Nephron progenitor cell (in vitro differentiated cells): ENCODE measurements at places on chromosomes 7 and 10.
A peak's percentile ranks its signal among the peaks of the same experiment; 100 is the strongest.

- H3K27me3 ChIP-seq, result peaks cover 4% of the 10 kb centered on the region
- no peak overlapping the region for H3K27ac ChIP-seq
- peaks cover 19% of the 10 kb centered on the region for H3K4me1 ChIP-seq
Observed at GRCh38 chr10:17029581-17030271, 99.9 kb downstream of the CUBN start.

DNA sequence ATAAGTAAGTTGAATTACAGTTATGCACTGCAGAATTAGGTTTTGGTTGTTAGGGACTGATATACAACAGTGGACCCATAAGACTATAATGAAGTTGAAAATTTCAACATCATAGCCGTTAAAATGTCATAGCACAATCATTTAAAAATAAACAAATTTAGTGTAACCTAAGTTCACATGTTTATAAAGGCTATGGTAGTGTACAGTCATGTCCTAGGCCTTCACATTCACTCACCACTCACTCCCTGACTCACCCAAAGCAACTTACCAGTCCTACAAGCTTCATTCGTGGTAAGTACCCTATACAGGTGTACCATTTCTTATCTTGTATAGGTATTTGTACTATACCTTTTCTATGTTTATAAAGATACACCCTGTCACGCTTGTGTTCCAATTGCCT, 113.7 kb downstream of the RAB11FIP2 start:
- no peaks in the 10 kb centered on the region for H3K36me3 ChIP-seq
- peaks cover 10% of the 10 kb centered on the region for H3K27me3 ChIP-seq
- H3K4me3 ChIP-seq, result no peak overlapping the region
- DNase-seq, result no peak

DNA sequence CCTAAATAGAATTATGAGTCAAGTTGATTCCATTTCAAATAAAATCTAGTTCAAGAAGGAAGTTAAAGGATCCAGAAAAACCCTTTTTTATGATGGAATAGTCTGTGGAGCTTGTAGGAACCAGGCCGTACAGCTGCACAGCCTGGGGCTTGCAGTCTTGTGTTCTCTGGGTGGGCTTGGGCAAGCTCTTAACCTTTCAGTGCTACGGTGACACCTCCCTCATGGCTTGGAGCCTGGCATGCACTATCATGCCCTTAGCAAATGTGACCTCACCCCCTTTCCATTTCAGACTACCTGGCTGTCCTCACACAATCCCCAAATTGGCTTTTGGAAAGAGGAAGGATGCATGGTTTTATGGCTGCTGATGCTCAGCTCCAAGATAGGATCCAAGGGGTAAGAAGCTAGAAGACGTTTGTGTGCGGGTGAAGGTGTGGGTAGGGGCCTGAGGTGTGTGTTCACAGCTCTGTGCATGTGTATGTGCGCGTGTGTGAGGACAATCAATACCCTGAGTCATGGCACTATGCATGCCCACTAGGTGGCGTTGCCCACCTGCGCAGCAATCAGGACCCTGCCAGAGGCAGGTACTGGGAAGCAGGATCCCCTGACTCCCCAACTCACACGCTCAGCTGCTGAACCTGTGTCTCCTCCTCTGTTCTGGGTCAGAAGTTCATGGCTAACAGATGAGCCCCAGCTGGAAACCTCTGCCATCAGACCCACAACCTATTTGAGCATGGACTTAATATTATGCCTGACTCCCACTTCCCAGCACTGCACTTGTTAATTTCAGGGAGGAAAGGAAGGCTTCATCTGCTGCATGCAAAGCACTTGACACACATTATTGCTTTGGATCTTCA, 113.4 kb downstream of the PTPN20 start:
- no peaks in the 10 kb centered on the region for H3K36me3 ChIP-seq
- H3K4me3 ChIP-seq, result no peak overlapping the region
- no peak overlapping the region for H3K27ac ChIP-seq
- peaks cover 7% of the 10 kb centered on the region for H3K27me3 ChIP-seq
- H3K4me1 ChIP-seq, result peaks cover 25% of the 10 kb centered on the region
- DNase-seq, result peak; percentile 77

DNA sequence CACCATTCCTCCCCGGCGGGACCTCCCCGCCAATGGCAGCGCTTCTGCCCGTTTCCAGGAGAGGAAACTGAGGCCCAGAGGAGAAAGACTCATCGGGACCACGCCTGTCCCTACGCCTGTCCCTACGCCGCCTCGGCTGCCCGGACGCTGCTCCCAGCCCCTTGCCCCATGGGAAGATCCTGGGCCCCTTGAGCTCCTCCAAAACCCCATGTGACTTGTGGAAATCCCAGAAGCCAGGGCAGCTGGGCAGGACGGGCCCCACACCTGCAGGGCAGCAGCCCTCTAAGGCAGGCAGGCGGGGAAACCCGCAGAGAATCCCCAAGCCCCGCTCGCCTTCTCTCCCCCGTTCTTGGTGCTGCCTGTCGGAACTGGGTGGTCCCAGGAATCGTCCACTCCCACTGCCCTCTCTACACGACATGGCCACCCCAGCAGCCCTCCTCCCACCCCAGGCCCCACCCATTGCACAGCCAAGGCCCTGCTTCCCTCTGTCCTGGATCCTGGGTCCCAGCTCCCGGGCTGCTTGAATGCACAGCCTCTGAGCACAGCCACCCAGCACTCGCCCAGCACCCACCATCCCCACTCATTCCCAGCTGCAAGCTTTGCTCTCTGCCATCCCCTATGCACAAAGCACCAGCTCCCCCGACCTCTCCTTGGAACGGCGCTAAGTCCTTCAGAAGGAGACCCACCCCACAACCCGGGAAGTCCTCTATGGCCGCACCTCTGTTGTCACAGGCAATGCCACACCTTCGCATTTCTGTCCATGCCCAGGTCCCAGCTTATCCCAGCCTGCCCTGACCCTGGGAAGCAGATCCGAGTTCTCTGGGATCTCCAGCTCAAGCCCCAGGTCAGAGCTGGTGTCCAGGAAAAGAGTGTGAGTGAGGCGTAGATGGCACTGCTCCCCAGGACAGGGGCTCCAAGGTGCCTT, 50.6 kb downstream of the SLC29A4 start:
- H3K4me3 ChIP-seq, result no peak overlapping the region
- DNase-seq, result no peak
- peaks cover 81% of the 10 kb centered on the region for H3K36me3 ChIP-seq
- H3K27ac ChIP-seq, result no peak overlapping the region
- peaks cover 6% of the 10 kb centered on the region for H3K27me3 ChIP-seq

GRCh38 chr7:135682191-135682590, 19.9 kb downstream of the STMP1 start:
- H3K4me3 ChIP-seq, result no peak overlapping the region
- no peak for DNase-seq
- H3K27ac ChIP-seq, result peak overlapping the region; percentile 54
- peaks cover 4% of the 10 kb centered on the region for H3K27me3 ChIP-seq

DNA sequence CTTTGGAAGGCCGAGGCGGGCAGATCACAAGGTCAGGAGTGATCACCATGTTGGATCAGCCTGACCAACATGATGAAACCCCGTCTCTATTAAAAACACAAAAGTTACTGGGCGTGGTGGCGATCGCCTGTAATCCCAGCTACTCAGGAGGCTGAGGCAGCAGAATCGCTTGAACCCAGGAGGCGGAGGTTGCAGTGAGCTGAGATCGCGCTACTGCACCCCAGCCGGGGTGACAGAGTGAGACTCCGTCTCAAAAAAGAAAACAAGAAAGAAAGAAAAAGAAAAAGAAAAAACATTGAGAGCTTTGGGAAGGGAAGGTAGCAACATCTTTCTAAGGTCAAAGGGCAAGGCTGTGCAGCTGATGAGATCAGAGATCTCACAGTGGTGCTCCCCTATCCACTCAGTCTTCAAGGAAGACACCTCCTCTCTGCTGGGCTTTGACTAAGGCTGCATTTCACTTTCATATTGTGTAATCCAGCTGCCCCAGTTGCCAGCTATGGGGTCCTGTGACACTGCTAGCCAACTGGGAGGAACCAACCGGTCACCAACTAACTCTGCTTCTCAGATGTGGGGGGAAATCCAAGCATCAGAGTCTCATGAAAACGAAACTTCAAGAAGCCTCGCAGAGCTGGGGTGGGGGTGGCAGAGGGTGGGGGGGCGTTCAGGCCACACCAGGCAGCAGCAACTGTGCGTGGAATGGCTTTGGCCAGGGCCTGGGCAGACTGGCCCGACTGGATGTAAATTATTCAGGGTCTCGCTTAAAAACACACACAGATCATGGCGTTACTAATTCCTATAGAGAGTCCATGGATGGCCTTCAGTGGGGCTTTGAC, 1.5 kb downstream of the IL15RA start:
- peak overlapping the region; percentile 84 for H3K4me3 ChIP-seq
- H3K27ac ChIP-seq, result no peak overlapping the region
- peaks cover 88% of the 10 kb centered on the region for H3K27me3 ChIP-seq
- peaks cover 11% of the 10 kb centered on the region for H3K4me1 ChIP-seq
- DNase-seq, result no peak

GRCh38 chr7:29839921-29840320, 33.6 kb downstream of the WIPF3 start:
- no peak overlapping the region for H3K27ac ChIP-seq
- no peak for DNase-seq
- no peak overlapping the region for H3K4me3 ChIP-seq
- H3K27me3 ChIP-seq, result peaks cover 6% of the 10 kb centered on the region
- H3K4me1 ChIP-seq, result peaks cover 6% of the 10 kb centered on the region
